ENCODE measurements at places on chromosomes 1 and 21. TPM values are rescaled to one million over a fixed set of nuclear protein-coding genes. Genes with fewer than 3 reads are reported as not detected.

KLF17 gene
- total RNA-seq = not detected

GRCh38 chr1:230301822-230302221 is 124.3 kb downstream of the PGBD5 start:
- DNase-seq = no peak

LIN28A gene
- not detected for total RNA-seq

GRCh38 chr21:36949171-36950141 is 17.0 kb downstream of the HLCS start:
- no peak for DNase-seq

WNT4 gene
- not detected for total RNA-seq

- peak; percentile 86 for DNase-seq
Measured at GRCh38 chr1:93692983-93693591, 11.4 kb upstream of the BCAR3 start.

DNAJC8 gene
- 59.6 TPM for total RNA-seq

DNA sequence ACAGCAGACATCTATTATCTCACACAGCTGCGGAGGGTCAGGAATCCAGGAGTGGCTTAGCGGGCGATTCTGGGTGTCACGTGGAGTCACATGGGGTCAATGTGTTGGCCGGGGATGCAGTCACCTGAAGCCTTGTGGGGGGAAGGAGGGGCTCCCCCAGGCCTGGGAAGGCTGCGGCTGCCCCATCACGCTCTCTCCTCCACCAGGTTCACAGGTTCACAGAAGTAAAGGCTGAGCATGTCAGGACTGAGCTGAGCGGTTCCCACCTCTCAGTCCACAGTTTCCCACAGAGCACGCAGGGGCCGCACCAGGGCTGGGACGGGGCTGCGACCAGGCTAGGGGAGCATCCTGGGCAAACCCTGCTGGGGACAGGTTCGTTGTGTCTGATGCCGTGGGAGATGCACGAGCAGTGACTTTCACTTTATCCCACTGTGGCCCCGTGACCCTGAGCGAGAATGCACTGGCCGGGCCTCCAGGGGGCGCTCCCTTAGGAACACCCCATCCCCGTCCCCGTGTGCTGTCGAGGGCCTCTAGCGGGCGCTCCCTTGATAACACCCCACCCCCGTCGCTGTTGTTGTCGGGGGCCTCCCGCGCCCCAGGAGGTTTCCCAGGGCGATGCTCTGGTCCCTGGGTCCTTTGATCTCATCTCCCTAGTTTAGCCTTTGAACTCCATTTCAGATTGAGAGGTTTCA is 73.2 kb upstream of the TRAPPC10 start:
- peak; percentile 72 for DNase-seq

GRCh38 chr21:36708286-36709029 is 9.5 kb downstream of the SIM2 start:
- DNase-seq = no peak

GRCh38 chr1:58345215-58346035 is 201.1 kb downstream of the OMA1 start:
- no peak for DNase-seq
